ENCODE measurements at places on chromosomes 2 and 18.

DNA sequence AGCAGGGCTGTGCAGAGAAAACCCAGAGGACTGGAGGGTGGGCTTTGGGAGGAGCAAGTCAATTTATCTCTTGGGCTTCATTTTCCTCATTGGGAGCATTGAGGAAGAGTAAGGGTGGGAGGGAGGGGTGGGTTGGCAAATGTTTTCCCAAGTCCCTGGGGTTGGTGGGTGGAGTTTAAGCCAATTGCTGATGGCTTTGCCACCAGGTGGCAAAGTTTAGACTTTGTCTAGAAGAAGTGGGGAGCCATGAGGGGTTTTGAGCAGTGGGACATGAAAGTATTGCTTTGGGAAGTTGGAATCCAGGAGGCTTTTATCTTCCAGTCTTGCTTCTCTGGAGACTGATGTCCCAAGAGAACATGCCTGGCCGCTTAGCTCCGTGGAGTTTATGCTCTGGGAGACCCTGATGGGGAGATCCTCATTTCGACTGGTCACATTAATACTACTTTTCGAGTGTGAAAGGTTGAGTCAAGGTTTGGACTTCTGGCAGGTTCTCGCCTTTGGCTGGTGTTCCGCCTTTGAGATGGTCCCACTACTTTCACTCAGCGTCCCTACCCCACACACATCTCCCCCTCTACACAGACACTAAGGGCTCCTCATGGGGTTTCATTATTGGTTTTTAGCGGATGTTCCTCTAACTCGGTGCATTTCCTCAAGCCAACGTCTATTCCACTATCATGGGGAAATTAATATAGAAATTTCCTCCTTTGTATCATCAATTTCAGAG lies 126.7 kb downstream of the PRKCE start:
- no peak for DNase-seq

DNA sequence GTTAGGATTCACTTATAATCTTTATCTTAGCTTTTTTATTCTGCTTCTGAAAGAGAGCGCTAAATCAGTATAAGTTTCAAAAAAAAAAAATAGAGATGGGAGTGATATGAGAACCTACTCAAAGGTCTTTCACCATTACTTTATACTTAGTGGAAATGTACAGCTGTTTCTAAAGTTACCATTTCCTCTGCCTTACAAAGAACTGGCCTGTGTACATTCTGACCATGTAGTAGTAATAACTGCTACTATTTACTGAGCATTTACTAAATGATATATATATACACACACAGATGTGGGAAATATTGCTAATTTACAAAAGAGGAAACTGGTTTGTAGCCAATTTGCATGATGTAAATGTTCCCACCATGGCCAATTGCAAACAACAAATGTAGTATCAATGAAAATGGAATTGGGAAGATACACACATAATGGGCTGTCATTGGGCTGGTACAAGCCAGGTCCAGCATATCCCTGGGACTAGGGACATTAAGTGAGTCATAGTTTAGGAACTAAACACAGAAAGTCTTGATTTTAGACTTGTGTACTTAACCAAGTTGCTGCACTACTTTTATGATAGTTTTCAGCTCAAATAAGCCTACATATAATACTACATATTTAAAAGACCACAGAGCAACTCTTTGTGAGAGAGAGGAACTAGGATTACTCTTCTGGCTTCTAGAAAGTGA lies 67.1 kb downstream of the DYNC1I2 start:
- no peak for DNase-seq

DNA sequence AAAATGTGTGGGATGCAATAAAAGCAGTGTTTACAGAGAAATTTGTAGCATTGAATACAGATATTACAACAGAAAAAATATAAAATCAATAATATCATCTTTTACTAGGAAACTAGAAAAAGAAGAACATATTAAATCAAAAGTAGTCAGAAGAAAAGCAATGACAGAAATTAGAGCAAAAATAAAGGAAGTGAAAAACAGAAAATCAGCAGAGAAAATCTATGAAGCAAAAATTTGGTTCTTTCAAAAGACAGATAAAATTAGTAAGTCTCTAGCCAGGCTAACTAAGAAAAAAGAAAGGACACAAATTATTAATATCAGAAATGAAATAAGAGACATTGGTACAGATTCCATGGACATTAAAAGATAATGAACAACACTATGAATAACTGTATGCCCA lies 212.0 kb upstream of the MGAT5 start:
- DNase-seq, result no peak

DNA sequence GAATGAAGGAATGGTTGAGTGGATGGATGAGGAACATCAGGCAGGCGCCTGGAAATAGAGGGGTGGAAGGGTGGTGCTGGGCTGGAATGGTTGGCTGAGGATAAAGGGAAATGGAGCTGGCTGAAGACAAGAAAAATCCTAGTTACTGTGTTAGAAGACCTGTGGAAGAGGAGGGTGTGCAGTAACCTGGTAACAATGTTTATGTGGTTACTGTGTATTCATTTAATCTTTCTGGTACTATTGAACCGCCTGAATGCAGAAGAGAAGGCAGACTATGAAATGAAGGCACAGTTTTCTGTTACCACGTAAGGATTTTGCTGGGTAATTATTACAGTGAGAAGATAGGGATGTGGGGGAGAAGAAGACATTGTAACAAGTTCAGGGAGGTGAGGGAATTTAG lies 110.3 kb upstream of the MGAT5 start:
- DNase-seq, result no peak

DNA sequence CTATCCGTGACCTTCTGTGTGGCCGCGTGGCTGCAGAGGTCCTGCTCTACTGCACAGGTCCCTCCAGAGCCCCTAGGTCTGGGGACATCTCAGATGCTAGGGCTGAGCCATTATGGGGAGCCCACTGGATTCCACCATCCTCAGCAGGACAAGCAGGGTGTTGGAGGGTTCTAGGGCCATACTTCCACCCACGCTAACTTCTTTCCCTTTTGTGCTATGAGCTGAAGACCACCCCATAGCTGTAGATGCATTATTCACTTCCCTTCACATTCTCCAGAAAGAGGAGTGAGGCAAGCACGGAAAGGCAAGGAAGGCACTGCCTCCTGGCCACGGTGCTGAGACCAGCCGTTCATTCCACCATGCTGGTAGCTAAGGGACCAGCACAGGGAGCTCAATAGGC lies 149.5 kb upstream of the MYCN start:
- DNase-seq, result no peak

DNA sequence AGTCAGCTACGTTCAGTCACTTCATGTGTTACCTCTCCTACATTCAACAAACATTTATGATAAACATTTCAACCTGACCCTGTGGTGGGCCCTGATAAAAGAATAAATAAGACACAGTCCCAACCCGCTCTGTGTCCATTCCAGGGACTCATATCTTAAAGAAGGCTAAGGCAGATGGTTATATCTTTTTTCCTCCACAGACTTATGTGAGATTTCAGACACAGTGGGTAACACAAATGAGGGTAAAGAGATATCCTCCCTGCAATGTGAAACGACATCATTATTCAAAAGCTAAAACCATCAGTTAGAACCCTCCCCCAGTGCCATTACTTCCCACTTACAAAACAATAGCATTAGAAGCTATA lies 11.1 kb upstream of the HNRNPLL start:
- DNase-seq, result no peak

DNA sequence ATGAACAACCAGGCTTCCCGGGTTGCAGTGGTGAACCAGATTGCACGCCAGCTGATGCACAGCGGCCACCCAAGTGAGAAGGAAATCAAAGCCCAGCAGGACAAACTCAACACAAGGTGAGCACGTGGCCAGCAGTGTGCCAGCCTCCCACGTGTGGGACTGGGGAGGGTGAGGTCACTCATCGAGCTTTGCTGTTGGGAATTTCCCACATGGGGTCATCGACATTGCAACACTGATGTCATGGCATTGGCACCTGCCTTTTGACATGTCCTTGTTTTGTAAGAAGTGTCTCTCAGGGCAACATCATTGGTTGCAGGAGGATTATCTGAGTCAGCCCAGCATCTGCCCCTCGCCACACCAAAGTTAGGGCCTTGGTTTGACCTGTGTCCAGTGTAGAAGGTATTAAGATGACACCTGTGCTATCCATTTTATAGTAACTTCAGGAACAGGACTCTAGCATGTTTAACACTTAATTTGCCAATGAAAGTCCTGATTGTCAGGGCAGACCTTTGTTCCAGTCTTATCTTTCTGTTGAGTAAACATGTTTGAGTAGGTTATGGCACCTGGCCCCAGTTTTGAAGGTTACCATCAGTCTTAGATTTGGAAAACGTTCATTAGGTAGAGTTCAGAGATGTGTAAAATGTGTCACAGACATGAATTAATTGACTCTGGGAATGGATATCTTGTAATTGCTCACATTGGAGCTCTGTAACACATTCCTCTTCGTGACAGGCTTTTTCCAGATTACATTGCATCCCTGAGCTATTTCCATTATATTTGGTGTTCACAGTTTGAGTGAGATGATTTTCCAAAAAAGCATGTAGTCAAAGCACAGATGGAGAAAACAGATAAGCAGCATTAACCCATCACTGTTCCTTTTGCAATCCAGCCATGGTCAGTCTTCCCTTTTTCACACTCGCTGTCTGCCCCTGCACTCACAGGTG lies 93.3 kb upstream of the EML6 start:
- peak; percentile 18 for DNase-seq

- DNase-seq, result no peak
These were observed 84.3 kb downstream of the AGPS start for GRCh38 chr2:177476897-177477296.

GRCh38 chr2:217409949-217410680 lies 550.3 kb upstream of the TNP1 start:
- no peak for DNase-seq

DNA sequence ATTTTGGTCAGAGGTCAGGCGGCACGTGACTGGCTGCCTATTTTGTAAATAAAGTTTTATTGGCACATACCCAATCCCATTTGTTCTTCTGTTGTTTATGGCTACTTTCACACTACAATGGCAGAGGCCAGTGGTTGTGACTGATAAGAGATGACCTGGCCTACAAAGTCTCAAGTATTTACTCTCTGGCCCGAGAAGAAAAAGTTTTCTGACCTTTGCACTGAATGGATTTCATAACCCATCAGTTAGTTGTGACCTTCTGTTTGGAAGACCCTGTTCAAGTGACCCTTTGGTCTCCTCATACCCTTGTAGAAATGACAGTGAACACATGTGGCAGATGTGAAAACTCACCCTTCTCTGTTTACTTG lies 121.4 kb upstream of the MGAT5 start:
- DNase-seq, result no peak

GRCh38 chr18:28494151-28494550 lies 317.2 kb upstream of the CDH2 start:
- DNase-seq, result no peak

GRCh38 chr2:48779019-48779716 lies 23.6 kb upstream of the LHCGR start:
- no peak for DNase-seq

- no peak for DNase-seq
These were observed 559.6 kb downstream of the ARHGAP15 start for GRCh38 chr2:143688815-143689214.

DNA sequence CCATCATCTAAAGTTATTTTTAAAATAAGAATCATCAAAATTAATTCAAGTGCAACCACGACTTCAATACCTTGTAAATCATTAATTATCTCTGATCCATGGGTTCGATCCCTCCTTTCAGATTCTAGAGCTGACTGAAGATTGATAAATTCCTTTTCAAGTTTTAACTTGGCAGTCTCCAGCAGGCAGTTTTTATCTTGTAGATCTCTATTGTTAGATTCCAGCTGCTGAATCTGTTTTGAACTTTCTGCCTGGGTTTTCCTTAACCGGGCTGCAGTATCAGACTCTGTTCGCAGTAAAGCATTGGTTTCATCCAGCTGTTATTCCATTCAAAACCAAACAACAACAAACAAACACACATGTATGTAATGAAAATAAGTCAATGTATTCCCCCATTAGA lies 59.5 kb downstream of the SLC66A3 start:
- no peak for DNase-seq

DNA sequence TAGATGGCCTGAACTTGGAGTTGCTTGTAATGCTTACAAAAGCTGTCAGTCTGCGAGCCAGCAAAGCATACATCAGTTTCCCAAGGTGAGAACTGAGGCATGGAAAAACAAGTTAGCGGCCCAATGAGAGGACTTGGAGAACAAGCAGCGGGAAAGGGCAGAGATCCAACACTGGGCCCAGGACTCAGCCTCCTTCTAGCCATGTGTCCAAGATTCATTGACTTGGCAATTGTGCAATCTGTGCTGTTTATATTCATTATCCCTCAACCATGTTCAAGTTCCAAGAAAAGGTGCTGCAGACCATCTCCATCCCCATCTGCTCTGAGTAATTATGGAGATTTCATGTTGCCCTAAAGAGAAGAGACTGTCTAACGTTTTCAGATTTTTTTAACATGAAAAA lies 187.4 kb downstream of the ALK start:
- no peak for DNase-seq

DNA sequence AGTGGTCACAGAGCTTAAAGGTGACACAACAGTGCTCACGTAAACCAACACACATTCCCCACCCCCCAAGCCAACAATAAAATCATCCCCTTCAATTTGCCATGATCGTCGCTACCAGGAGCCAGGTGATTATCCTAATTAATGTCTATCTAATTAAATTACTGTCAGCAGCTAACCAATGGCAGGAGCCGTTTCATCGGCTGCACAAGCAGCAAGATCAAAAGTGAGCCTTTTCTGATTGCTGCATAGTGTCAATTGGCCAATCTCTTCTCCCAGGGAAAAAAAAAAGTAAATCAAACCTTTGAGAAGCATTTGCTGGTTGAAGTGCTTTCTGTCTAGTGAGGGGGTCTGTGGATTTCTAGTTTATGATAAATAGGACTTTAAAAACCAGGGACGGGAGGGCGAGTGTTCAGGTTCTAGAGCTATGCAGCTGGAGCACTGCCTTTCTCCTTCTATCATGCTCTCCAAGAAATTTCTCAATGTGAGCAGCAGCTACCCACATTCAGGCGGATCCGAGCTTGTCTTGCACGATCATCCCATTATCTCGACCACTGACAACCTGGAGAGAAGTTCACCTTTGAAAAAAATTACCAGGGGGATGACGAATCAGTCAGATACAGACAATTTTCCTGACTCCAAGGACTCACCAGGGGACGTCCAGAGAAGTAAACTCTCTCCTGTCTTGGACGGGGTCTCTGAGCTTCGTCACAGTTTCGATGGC lies at the start of gene TBR1:
TBR1 (plus strand) TSS at position 311 of the 721 bp plus-strand sequence; CDS start at position 425, 114 bp downstream.
- no peak for DNase-seq

DNA sequence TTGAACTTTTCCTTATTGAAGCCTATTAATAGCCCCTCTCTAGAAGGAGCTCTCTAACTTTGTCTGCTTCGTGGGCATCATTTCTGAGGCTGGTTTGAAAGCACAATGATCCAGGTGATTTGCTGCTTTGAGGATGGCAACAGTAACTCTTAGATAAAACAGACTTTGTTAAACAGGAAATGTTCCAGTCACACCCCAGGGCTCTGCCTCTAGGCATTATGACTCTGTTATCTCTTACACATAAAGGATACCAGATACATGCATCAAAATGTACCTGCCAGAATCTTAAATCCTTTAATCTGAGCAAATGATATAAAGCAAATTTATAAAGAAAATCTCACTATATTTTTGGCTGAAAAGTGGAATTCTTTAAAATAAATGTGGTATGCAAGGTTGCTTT lies 52.3 kb downstream of the GAD1 start:
- no peak for DNase-seq

GRCh38 chr2:57453945-57454344 lies 592.7 kb upstream of the VRK2 start:
- DNase-seq, result no peak

GRCh38 chr2:113213061-113213930 lies 39.5 kb downstream of the PSD4 start:
- no peak for DNase-seq

GRCh38 chr2:66702301-66702700 lies 267.4 kb downstream of the MEIS1 start:
- DNase-seq, result no peak

- DNase-seq, result no peak
These were observed 2.4 kb upstream of the ETAA1 start for GRCh38 chr2:67394734-67395133.

- no peak for DNase-seq
These were observed 125.6 kb upstream of the LGALSL start for GRCh38 chr2:64328415-64328722.
